ENCODE measurements at places on chromosomes 3 and 15.

GRCh38 chr3:195044411-195044810 lies 226.5 kb downstream of the XXYLT1 start:
- DNase-seq = no peak

- no peak for DNase-seq
These were observed 61.1 kb downstream of the SLC12A8 start for GRCh38 chr3:125151442-125151817.

DNA sequence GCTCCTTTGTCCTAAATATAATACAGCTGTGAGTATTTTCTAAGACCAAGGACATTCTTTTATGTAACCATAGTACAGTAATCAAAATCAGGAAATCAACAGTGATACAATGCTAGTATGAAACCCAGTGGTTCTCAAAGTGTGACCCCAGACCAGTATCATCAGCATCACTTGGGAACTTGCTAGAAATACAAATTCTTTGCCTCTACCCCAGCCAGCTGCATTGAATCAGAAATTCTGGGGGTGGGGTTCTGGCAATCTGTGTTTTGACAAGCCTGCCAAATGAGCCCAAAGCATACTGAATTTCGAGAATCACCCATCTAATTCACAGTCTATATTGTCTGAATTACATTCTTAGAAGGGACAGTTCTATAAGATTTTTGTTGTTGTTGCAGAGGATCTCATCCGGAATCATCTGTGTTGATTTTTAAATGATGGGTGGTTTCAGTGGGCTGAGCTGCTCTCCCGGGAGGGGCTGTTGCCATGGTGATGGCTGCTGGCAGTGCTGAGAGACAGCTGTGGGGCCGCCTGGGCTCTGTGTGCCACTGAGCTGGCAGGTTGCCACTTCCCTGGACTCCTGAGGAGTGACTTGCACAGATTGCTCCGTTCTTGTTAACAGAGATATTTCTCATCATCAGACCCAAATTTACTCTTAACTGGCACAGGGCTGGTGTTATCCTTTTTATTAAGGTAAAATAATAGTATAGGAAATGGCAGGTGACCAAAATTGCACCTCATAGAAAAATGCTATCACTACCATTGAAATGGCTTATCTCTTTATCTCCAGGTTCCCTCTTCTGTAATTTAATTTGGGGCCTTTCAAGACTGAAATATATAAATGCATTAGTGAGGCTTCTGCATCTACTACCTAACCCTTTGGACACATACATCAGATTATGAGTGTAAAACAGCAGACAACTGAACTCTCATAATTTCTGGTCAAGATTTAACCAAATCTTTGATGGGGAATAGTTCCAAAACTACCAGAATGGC lies 56.5 kb downstream of the NEK11 start:
- DNase-seq = no peak

GRCh38 chr3:52053307-52054304 lies 2.8 kb downstream of the DUSP7 start:
- peak; percentile 31 for DNase-seq

DNA sequence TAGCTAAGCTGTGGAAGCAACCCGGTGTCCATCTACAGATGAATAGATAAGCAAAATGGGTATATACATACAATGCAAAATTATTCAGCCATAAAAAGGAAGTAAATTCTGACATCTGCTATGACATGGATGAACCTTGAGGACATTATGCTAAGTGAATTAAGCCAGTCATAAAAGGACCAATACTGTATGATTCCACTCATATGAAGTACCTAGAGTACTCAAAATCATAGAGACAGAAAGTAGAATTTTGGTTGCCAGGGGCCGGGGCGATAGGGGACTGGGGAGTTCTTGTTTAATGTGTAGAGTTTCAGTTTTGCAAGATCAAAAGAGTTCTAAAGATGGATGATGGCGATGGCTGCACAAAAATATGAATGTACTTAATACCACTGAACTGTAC lies 10.3 kb downstream of the EID1 start:
- DNase-seq = no peak

GRCh38 chr15:74388363-74388951 lies 21.0 kb upstream of the CYP11A1 start:
- DNase-seq = no peak

DNA sequence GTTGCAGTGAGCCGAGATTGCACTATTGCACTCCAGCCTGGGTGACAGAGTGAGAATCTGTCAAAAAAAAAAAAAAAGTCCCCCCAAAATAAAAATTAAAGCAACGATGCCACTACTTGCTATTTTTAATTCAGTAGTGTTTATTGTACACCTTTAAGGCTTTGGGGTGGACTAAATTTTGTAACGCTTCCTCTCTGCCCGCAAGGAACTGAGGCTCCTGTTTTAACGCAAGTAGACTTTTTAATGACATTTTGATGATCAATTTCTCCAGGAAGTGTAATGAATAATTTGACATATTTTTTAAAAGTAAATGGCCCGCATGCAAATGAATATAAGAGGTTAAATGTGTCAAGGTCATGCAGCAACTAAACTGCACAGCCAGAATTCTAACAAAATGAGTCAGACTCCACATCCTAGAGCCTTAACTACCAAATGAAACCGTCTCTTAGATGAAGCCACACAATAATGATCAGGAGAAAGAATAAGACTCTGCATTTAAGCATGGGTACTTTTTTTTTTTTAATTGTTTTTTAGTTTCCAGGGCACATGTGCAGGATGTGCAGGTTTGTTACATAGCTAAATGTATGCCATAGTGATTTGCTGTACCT lies 96.8 kb upstream of the LMOD3 start:
- DNase-seq = no peak

DNA sequence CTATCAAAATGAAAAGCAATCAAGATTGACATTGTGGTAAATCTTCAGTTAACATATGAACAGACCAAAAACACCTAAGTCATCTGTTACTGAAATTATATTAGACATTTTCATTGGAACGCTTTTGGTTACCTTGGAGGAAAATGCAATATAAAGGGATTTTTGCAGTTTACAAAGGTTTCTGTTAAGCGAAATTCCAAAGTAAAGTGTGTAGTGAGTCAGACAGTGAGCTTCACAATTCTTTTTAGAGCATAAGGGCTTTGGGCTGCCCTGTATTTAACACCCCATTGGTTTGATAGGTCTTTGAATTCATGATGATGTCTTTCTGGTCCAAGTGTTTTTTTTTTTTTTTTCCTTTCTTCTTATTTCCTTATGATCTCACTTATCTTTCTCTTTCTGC lies 462.8 kb downstream of the EDEM1 start:
- no peak for DNase-seq

- peak; percentile 43 for DNase-seq
These were observed 11.3 kb upstream of the RPL39L start for GRCh38 chr3:187150599-187150998.

- no peak for DNase-seq
These were observed 43.7 kb downstream of the TMEM45A start for GRCh38 chr3:100536093-100536492.

GRCh38 chr15:58748040-58748851 lies 1.3 kb downstream of the ADAM10 start:
- no peak for DNase-seq

GRCh38 chr3:72379500-72380187 lies 468.6 kb downstream of the SHQ1 start:
- no peak for DNase-seq

GRCh38 chr3:13114811-13115575 lies 41.8 kb upstream of the IQSEC1 start:
- no peak for DNase-seq

GRCh38 chr3:71107926-71108325 lies 475.6 kb downstream of the FOXP1 start:
- DNase-seq = no peak

DNA sequence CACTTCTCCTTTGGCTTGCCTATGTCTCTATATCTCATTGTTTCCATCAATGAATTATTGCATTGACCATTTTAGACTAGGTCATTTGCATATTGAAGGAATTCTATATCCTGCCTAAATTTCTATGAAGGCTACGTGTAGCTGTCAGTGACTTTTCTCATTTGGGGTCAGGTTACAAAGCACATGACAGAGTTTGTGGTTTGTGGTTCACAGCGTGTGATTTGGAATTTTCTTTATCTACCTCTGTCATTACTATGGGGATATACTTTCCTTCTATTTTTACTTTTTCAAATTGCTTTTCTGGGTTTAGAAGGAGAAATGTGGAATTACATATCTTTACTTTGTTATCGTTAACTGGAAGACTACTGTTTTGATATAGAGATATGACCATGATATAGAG lies 317.3 kb upstream of the CFAP20DC start:
- no peak for DNase-seq

DNA sequence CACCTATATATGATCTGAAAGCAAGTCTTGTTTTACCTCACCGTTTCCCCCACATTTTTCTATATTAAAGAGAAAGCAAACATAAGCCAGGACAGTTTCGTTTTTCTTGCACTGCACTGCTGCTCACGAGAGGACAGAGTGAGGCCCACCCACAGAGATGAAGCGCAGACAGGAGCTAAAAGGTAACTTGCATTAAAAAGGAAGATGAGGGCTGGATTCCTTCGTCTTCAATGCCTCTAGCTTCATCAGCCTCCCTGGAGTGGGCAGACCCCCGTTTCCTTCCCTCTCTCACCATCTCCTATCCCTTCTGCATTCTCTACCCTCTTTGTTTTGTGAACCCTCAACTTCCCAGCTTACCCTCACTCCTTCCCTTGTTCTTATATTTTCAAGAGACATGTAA lies 18.9 kb downstream of the SUMF1 start:
- DNase-seq = no peak

- DNase-seq = no peak
These were observed 102.2 kb upstream of the LPP start for GRCh38 chr3:188051801-188052168.

DNA sequence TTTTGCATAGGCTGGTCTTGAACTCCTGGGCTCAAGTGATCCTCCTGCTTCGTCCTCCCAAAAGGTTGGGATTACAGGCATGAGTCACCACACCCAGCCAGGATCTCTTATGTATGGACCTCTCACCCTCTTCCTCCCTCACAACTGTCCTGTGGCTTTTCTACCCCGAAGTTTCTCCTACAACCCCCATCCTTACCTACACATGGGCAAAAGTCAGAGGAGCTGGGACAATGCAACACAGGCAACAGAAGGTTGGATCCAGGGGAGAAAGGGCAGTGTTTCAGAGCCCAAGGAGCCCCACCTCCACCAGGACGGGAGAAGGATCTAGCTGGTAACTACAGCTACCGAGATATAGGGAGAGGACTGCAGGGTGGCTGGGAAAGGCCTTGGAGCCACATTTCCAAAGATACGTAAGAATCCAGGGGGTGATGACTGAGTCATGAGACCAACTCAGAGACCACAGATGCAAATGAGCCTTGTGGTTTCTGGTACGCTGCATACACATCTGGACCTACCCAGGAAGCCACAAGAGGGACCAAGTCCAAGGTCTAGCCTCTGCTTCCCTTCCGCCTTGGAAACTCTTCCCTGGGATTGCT lies 13.6 kb downstream of the IGDCC4 start:
- no peak for DNase-seq

DNA sequence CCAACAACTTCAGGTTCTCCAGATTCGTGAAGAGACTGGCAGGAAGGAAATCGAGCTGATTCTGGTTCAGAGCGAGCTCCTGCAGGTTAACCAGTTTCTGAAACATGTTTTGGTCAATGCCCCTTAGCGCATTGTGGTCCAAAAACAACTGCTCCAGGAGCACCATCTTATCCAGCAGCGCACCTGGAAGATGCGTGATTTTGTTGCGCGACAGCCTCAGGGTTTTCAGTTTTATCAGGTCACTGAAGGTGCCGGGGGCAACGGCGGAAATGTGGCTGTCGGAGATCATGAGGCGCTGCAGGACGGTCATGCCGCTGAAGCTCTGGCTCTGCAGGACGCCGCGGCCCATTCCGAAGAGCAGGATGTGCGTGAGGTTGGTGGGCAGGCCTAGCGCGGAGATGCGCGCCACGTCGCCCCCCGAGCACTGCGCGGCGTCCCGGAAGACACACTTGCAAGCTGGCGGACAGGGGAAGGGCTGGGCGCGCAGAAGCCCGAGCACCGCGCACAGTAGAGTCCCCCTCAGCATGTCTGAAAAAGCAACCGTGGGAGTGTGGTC lies 1.2 kb downstream of the GP5 start:
- DNase-seq = no peak

- no peak for DNase-seq
These were observed 38.0 kb downstream of the SRPRB start for GRCh38 chr3:133843634-133844033.

DNA sequence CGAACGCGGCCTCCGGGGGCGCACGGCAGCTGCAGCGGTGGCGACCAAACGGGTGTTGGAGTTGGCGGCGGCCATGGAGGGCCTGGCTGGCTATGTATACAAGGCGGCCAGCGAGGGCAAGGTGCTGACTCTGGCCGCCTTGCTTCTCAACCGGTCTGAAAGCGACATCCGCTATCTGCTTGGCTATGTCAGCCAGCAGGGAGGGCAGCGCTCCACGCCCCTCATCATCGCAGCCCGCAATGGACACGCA lies 725 bp downstream of the FEM1B start:
- DNase-seq = no peak

GRCh38 chr15:92578096-92578835 lies 77.3 kb downstream of the FAM174B start:
- DNase-seq = no peak

DNA sequence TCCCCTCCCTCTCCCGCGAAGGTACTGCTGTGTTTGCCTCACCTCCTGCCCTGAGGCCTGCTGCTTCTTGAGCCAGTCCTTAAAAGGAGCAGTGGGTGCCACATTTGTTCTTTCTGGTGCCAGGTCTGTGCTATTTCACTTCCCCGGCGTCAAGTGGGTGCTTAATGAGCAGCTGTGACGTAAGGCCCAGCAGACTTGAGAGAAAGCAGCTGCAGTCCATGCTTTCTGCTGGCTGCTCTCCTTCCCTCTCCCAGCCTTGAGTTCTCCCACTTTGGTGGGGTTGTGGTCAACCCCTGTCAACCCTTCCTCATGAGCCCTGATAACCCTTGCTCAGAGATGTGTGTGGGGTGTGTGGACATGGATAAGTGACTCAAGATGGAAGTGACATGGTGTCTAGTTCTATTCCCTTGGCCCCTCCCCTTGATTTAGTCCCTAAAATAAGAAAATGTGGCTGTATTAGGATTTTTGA lies 6.9 kb downstream of the INAFM2 start:
- DNase-seq = no peak

GRCh38 chr3:9056581-9056980 lies 93.3 kb upstream of the RAD18 start:
- DNase-seq = no peak

GRCh38 chr3:1442271-1442670 lies 349.4 kb downstream of the CNTN6 start:
- no peak for DNase-seq

GRCh38 chr3:123953735-123954134 lies 7.3 kb downstream of the CCDC14 start:
- no peak for DNase-seq

Measured in stimulated activated CD4-positive, alpha-beta T cell treated with anti-CD3 and anti-CD28 coated beads, TNF-alpha, amount 100 ng/mL, for 4 hours (primary cell).